Lung microvascular endothelial cell (primary cell): ENCODE measurements at places on chromosomes 7 and 10.

DNA sequence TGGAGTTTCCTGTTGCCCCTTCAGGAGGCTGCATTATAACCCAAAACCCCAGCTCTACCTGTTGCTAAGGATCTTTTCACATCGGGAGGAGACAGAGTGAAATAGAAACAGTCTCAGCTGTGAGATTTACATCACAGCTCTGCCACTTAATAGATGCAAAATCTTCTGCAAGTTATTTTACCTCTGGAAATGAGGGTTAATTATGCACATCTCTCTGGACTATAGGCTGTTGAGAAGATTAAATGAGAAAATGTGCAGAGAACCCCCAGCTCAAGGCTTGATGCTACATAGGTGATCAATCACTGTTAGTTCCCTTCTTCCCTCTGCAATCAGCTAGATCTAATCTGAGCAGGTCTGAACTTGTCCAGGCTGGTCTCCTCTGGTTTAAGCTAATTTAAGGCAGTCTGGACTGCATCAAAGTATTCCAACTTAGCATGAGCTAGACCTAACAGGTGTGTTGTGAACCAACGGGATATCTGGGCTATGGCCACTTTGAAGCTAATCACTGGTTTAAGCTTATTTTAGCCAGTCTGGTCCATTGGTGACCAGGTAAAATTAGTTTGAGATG is 8.9 kb upstream of the LRRC18 start:
- DNase-seq = no peak

- DNase-seq = no peak
Observed at GRCh38 chr7:144723301-144723700, 112.6 kb downstream of the TPK1 start.

- peak; percentile 58 for DNase-seq
Observed at GRCh38 chr10:79073784-79074432, 5.1 kb downstream of the ZMIZ1 start.

- peak; percentile 26 for DNase-seq
Observed at GRCh38 chr7:155007947-155008346, 5.0 kb upstream of the PAXIP1 start.

DNA sequence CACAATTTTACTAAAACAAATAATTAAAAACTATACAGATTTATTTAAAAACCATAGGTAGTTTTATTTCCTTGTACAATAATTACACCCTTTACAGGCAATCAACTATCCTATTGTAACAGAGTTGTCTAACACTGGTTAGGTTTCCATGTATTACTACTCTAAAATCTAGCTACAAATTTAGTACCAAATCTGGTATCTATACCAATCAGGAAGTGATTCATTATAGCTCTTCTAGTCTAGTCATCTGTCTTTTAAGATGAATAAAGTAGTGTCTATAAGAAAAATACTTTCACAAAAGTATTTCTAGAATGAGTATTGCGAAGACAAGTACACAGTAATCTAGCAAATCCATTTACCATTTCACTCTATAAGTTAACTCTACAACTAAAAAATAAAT is 16.9 kb downstream of the ZNF800 start:
- DNase-seq = peak; percentile 13

DNA sequence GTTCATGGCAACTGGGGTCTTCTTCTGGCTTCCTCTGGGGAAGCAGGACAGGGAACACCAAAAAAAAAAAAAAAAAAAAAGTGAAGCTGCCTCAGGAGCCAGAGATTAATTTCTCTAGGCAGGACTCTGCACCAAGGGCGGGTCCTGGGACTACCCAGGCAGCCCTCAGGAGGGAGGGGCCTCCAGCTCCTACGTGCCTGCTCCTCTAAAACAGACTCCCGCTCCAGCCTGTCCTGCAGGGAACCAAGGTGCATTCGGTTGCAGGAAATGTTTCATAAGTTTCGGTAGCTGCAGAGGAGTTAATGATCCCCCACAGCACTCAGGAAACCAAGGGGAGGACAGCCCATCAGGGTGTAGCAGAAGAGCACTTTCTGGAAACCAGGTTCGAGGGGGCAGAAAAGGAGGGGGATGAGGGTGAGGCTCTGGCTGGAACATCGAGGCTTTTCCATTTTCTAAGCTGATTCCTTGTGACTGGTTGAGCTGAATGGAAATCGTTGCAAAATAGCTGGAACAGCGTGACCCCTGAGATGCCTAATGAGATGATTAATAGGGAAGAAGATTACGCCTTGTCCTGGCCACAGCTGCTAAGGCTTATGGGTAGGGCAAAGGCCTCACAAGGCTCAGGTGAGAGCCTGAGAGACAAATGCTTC is 84.2 kb downstream of the STRA8 start:
- no peak for DNase-seq

- no peak for DNase-seq
Observed at GRCh38 chr10:60893231-60893630, 50.8 kb downstream of the RHOBTB1 start.

GRCh38 chr10:103277713-103278536 is 987 bp downstream of the INA start:
- DNase-seq = no peak

DNA sequence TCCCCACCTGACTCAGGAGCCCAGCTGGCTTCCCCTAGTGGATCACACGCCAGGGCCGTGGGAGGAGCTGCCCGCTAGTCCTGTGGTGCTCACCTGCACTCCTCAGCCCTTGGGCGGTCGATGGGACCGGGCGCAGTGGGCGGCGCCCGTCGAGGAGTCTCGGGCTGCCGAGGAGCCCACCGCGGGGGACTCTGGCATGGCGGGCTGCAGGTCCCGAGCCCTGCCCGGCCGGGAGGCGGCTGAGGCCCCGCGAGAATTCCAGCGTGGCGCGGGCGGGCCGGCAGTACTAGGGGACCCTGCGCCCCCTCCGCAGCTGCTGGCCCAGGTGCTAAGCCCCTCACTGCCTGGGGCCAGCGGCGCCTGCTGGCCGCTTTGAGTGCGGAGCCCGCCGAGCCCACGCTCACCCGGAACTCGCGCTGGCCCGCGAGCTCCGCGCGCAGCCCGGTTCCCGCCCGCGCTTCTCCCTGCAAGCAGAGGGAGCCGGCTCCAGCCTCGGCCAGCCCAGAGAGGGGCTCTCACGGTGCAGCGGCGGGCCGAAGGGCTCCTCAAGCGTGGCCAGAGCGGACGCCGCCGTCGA is 367.9 kb downstream of the TYW1 start:
- DNase-seq = no peak

GRCh38 chr7:130886438-130887135 is 152.6 kb upstream of the KLF14 start:
- DNase-seq = no peak

GRCh38 chr7:2029936-2030335 is 202.8 kb downstream of the MAD1L1 start:
- no peak for DNase-seq

GRCh38 chr10:113142601-113143362 is 192.7 kb downstream of the TCF7L2 start:
- no peak for DNase-seq

DNA sequence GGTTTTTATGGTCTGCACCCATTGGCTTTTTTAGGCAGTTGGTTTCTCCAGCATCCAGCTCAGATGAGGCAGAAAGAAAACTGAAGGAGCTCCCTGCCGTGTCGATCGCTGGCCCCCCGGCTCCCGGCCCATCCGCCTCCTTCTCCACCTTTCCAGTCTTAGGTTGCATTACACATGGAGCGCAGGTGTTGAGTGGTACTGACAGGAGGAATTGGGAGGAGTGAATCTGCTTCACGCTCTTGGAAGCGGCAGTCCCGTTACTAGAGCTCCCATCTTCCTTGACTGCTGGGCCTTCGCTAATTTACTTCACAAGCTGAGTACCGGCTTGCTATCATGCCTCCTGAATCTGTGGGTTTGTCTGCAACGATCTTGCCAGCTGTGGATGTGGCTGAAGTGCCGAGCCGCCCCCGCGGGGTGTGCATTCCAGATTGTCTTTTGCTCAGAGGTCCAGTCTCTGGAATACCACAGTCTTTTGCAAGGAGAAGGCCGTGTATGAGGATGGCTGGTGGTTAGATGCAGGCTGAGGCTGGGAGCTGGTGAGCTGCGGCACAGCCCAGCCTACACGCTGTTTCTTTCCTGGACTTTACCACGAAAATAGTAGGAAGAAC is 17.1 kb downstream of the IQCE start:
- DNase-seq = no peak

DNA sequence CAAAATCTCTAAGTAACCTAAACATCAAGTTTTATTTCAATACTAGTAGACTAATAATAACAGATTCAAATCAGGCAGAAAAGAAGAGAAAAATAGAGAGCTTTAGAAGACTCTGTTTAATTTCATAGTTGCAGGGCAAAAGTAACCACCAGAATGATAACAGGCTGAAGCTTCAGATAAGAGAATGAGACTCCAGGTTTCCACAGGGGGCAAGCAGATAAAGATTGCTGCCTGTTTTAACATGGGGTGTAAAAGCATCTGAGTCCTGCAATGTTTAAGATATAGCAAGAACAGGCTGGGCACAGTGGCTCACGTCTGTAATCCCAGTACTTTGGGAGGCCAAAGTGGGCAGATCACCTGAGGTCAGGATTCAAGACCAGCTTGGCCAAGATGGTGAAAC is 11.0 kb downstream of the CROT start:
- DNase-seq = no peak

GRCh38 chr7:115816318-115816974 is 214.1 kb downstream of the TFEC start:
- DNase-seq = no peak

- no peak for DNase-seq
Observed at GRCh38 chr7:45686441-45687184, 112.4 kb downstream of the ADCY1 start.

DNA sequence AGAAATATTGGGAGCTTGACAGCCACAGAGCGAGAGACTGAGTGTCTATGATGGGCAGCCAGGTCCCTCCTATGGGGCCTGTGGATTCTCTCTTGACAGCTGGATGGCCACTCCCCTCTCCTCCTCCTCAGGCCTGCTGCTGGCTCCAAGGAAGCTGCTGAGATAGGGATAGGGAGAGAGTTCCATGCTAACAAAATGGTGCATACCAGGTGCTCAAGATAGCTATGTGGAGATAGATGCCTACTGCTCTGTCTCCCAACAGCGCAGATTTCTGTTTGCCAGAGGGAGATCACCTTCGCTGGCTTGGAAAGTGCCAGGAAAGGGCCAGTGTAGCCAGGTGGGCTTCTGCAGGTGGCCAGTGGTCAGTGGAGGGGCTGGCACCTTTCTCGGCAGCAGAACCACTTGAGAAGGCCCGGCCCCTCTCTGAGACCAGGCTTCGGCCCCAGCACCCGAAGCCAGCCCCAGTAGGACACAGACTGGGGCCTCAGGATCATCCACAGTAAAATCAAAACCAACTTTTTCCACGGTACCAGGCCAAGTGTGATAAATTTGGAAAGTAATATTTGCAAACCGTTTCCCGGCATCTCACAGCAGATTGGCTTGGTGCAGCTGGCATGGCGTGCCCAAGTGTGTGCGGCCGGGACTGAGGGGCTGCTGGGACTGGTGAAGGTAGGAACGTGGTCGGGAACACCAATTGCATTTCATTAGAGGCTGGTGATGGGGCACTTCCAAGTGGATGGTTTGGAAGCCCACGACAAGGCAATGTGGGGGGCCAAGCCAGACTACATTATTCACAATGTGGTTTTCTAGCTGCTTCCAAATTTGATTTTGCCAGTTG is 139.6 kb downstream of the PTPN20 start:
- no peak for DNase-seq

- DNase-seq = no peak
Observed at GRCh38 chr10:46002916-46003693, 27.3 kb downstream of the NCOA4 start.

GRCh38 chr7:44891791-44892190 is 6.5 kb upstream of the PURB start:
- DNase-seq = no peak

DNA sequence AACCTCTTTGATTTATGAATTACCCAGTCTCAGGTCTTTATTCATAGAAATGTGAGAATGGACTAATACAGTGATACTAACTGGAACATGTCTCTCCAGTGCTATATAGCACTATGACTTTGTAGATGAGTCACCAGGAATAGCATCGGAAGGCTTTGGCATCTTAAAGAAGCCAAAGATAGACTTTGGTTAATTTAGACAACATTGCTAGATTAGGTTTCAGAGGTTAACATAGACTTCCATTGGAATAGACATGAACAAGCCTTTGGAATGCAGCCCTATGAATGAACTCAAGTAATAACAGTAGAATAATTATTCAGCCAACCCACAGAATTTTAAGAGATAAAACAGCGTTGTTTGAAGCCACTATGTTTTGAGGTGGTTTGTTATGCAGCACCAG is 169.2 kb downstream of the HGF start:
- no peak for DNase-seq
